Left ventricle myocardium inferior (tissue), 1 donor: ENCODE measurements at places on chromosomes 12 and 14.
A peak's percentile ranks its signal among the peaks of the same experiment; 100 is the strongest.

DNA sequence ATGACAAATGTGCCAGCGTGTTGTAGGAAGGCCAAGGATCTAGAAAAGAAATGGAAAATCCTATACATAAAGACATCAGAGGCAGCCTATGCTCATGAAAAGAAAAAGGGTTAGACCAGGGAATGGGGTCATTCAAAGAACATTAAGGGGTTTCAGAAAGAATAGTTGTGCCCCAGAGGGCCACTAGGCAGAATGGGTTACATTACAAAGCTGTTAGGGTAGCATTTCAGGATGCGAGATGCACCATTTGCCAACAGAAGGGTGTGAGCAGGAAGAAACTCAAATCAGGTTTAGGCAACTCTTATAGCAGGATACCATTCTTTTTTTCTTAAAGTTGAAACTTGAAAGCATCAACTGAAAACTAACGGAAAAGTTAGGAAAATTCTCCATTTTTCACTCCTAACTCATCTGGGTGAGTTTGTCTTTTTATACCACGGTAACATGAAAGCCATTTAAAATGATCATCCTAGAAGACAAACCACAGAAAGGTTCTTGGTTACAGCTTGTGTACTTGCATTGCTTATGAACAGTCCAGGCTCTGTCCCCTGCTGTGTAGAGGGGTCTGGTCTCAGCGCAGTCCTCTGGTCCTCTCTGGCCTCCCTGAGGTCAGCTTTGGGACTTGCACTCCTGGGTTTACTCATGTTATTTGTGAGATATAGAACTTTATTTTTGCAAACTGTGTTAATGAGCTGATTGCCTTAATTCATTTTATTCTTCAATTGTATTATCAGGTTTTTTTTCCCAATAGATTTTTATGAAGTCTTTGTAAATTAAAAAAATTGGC lies 209.1 kb downstream of the DACT1 start:
- no peak overlapping the region for H3K4me3 ChIP-seq
- no peak for DNase-seq
- no peak overlapping the region for H3K27ac ChIP-seq
- no peaks in the 10 kb centered on the region for H3K36me3 ChIP-seq
- no peaks in the 10 kb centered on the region for H3K4me1 ChIP-seq
- no peaks in the 10 kb centered on the region for H3K27me3 ChIP-seq

DNA sequence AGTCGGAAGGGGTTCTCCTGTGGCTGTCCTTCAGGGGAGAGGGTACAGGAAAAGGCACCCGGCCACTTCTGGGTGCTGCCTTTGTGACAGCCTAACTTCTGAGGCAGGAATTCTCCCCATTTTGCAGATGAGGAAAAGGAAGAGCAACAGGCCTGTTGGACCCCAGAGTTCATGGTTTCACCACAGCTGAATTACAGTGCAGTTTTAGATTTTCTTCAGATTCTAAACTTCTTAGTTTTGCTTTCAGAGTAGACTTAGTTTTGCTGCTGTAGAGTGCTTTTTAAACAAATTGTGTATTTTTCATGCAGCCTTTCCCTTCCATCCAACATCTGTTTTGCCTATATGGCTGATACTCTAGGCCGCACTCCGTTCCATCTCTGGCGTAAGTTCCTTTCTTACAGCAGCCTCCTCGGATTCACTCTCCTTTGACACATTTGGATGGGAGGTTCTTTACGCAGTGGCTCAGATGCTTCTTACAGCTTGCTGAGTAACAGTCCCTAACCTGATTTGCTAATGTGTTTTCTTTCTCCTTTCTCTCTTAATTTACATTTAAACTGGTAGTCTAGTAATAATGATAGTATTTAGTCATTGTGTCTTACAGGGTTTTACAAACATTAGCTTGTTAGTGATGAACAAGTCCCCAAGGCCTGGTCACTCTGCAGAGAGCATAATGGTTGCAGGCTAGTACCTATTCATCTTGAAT lies 7.8 kb downstream of the TRAF3 start:
- H3K27ac ChIP-seq = no peak overlapping the region
- H3K36me3 ChIP-seq = no peaks in the 10 kb centered on the region
- no peak for DNase-seq
- H3K27me3 ChIP-seq = no peaks in the 10 kb centered on the region
- H3K4me3 ChIP-seq = no peak overlapping the region
- H3K4me1 ChIP-seq = peaks cover 2% of the 10 kb centered on the region

- no peaks in the 10 kb centered on the region for H3K36me3 ChIP-seq
- no peak overlapping the region for H3K4me3 ChIP-seq
- no peaks in the 10 kb centered on the region for H3K27me3 ChIP-seq
Observed at GRCh38 chr14:74977164-74977900, 21.9 kb upstream of the PGF start.

GRCh38 chr12:113463746-113464451 lies 7.8 kb downstream of the LHX5 start:
- H3K27me3 ChIP-seq = peaks cover 100% of the 10 kb centered on the region
- no peaks in the 10 kb centered on the region for H3K36me3 ChIP-seq
- peaks cover 57% of the 10 kb centered on the region for H3K4me1 ChIP-seq
- DNase-seq = no peak

DNA sequence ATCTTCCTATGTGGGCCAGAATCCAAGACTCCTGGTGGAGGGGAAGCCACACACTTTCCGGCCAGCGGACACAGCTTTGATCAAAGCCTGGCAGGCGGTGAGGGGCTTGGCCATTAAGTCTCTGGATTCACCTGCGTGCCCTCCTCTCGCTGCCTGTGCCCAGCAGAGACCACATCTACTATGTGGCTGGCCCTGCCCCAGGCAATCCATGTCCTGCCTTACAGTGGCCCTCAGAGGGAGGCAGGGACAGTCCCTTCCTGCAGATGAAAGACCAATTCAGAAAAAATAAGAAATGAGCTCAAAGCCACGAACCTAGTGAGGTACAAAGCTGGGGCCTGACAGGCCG lies 82.7 kb upstream of the GPR68 start:
- H3K27me3 ChIP-seq = peaks cover 34% of the 10 kb centered on the region
- peak overlapping the region; percentile 9 for H3K27ac ChIP-seq
- DNase-seq = no peak

- H3K27ac ChIP-seq = no peak overlapping the region
- H3K36me3 ChIP-seq = no peaks in the 10 kb centered on the region
- DNase-seq = peak; percentile 29
- H3K27me3 ChIP-seq = no peaks in the 10 kb centered on the region
- H3K4me1 ChIP-seq = peaks cover 13% of the 10 kb centered on the region
Observed at GRCh38 chr14:29584992-29585391, 342.7 kb downstream of the PRKD1 start.

DNA sequence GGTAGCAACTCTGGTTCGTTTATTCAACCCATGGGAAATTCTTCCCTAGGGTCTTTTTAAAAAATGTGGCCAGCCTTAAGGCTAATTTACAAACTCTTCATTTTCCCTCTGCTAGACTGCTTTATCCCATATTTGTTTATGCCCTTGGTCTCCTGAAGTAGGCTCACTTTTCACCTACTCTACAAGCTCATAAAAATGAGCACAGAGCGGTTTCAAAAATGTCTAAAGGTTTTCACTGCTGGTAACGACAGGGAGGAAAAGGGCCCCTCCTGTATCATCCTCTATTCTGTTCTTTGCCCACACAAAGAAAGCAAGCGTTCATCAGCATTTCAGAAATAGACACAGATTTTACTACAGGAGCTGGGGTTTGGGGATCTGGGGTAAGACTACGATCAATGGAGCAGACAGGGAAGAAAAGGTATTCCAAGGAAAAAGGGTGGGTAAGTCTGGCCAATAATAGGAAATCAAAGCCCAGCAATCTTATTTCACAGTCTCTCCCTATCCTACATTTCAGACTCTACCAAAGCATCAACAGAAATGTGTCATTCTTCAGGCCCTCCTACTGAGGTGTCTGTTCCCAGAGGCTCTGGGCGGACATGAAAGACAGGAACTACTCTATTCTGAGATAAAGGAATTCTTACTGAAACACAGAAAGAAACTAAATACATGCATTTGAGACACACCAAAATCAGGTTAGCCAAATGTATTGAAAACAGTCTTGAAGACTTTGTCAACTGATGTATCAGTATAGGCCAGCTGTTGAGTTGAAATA lies 86.4 kb downstream of the SPPL3 start:
- no peak for DNase-seq
- H3K4me3 ChIP-seq = no peak overlapping the region
- H3K4me1 ChIP-seq = peaks cover 70% of the 10 kb centered on the region
- H3K27ac ChIP-seq = no peak overlapping the region
- H3K27me3 ChIP-seq = no peaks in the 10 kb centered on the region

DNA sequence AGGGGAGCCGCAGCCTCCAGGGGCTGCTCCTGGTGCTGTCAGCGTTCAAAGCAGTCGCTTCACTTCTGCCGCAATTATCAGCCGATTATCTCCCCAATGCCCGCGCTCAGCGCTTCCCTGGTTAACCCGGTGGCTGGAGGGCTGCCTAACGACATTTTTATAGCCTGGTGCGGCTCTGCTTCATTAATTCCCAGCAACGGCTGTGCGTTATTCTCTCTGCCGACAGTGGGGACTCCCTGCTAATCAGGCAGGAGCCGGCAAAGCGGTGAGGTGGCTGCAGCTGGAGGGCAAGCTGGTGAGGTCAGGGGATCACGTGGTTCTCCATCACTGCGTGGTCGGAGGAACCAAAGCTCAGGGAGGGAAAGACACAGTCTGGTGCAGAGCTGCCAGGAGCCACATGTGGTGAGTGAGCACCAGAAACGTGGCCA lies 62.9 kb downstream of the GLRX5 start:
- no peak overlapping the region for H3K27ac ChIP-seq
- no peaks in the 10 kb centered on the region for H3K4me1 ChIP-seq
- H3K27me3 ChIP-seq = peaks cover 80% of the 10 kb centered on the region
- no peak overlapping the region for H3K4me3 ChIP-seq
- no peaks in the 10 kb centered on the region for H3K36me3 ChIP-seq

GRCh38 chr14:103319422-103319821 lies 14.6 kb upstream of the EIF5 start:
- DNase-seq = no peak
- no peak overlapping the region for H3K27ac ChIP-seq
- H3K27me3 ChIP-seq = peaks cover 25% of the 10 kb centered on the region
- H3K36me3 ChIP-seq = no peaks in the 10 kb centered on the region
- H3K4me1 ChIP-seq = peaks cover 15% of the 10 kb centered on the region
- H3K4me3 ChIP-seq = no peak overlapping the region

GRCh38 chr12:5964913-5965900 lies 20.1 kb upstream of the ANO2 start:
- no peak for DNase-seq
- peaks cover 25% of the 10 kb centered on the region for H3K36me3 ChIP-seq
- no peak overlapping the region for H3K27ac ChIP-seq
- H3K4me3 ChIP-seq = no peak overlapping the region
- peaks cover 11% of the 10 kb centered on the region for H3K27me3 ChIP-seq
- no peaks in the 10 kb centered on the region for H3K4me1 ChIP-seq

GRCh38 chr12:94208622-94208966 lies 60.2 kb downstream of the PLXNC1 start:
- DNase-seq = no peak
- H3K27ac ChIP-seq = peak overlapping the region; percentile 67
- H3K36me3 ChIP-seq = no peaks in the 10 kb centered on the region
- H3K4me3 ChIP-seq = peak overlapping the region; percentile 39
- no peaks in the 10 kb centered on the region for H3K27me3 ChIP-seq

- H3K27ac ChIP-seq = no peak overlapping the region
- peaks cover 24% of the 10 kb centered on the region for H3K36me3 ChIP-seq
- no peak overlapping the region for H3K4me3 ChIP-seq
- H3K4me1 ChIP-seq = peaks cover 4% of the 10 kb centered on the region
Observed at GRCh38 chr14:105241641-105242040, 6.7 kb upstream of the BTBD6 start.

DNA sequence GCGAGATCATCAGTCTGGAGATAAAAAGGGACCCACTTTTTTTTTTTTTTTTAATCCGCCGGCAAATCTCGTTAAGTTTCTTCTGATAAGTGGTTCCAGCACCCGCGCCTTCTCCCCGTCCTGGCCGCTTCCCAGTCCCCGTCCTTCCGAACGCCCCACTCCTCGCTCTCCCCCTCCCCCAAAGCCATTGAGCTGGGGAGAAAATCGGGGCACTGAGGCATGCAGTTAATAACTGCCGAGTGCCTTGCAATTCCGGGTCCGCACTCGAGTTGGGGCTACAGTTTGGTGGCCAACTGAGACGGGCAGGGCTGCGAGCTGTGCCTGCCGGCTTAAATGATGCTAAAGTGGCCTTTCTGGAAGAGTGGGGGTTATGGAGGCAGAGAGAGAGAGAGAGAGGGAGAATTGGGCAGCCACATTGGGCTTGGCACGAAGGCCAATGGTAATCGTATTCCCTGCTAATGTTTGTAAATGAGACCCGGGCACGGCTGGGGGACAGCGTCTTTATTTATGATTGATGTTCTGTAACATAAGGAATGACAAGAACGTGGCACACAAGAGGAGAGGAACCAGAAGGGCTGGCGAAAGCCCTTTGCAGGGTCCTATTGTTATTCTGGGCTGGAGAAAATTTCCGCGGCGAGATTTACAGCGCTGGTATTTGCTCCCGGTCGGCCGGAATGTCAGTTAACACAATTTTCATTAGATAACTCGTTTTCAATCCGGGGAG lies 115.4 kb upstream of the MYL2 start:
- no peaks in the 10 kb centered on the region for H3K36me3 ChIP-seq
- H3K27ac ChIP-seq = no peak overlapping the region
- no peak for DNase-seq
- peaks cover 11% of the 10 kb centered on the region for H3K4me1 ChIP-seq
- peak overlapping the region; percentile 56 for H3K4me3 ChIP-seq
- H3K27me3 ChIP-seq = peaks cover 98% of the 10 kb centered on the region

DNA sequence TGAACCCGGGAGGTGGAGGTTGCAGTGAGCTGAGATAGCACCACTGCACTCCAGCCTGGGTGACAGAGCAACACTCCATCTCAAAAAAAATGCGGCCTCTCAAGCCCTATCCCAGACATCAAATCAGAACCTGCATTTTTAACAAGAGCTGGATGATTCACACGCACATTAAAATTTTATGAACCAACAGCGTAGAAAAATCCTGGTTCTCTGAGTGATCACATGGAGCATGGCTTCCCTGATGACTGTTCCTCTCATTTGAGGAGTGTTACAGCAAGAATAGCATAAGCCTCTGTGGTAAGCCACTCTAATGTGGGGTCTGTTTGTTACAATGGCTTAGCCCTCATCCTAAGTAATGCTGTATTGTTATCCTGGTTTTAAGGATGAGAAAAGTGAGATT lies 163.6 kb downstream of the BRMS1L start:
- H3K36me3 ChIP-seq = no peaks in the 10 kb centered on the region
- no peak overlapping the region for H3K4me3 ChIP-seq
- no peaks in the 10 kb centered on the region for H3K4me1 ChIP-seq

DNA sequence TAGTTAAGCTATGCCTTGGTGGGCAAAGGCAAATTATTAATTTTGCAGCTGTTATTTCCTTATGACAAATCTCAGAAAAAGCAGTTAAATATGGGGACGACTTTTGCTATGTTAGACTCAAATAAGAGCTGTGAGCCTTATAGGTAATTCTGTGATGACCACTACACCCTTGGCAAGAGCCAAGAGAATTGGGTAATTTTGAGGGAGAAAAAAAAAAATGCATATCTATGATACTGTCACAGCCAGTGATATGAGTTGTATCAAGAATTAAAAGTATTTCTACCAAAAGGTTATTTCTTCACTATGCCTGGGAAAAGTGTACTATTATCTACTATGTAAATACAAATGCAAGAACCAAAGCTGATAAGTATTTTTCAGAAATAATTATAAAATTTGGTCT lies 43.9 kb downstream of the SCAF11 start:
- H3K27me3 ChIP-seq = no peaks in the 10 kb centered on the region
- no peak overlapping the region for H3K27ac ChIP-seq
- no peak for DNase-seq
- H3K4me3 ChIP-seq = no peak overlapping the region
